ENCODE measurements at places on chromosomes 16 and 17.
A peak's percentile ranks its signal among the peaks of the same experiment; 100 is the strongest.

DNA sequence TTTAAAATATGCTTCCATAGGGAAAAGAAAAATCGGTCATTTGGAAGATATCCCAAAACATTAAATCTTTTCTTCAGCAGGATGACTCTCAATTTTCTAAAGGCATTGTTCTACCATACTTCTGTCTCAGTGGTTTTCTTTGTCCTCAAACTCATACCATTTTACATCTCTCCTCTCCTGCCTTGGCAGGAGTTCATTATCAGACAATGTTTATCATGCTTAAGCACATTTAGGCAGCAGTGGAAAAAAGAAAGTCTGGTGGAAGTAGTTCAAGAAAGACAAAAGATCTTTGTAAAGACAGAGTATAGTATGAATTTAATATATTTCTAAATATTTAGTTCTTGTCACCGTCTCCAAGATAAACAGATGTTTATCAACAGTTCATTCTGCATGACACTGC lies 68.2 kb downstream of the CDK12 start:
- no peak for DNase-seq

- DNase-seq = no peak
These were observed 602.0 kb upstream of the C16orf82 start for GRCh38 chr16:26464576-26465266.

DNA sequence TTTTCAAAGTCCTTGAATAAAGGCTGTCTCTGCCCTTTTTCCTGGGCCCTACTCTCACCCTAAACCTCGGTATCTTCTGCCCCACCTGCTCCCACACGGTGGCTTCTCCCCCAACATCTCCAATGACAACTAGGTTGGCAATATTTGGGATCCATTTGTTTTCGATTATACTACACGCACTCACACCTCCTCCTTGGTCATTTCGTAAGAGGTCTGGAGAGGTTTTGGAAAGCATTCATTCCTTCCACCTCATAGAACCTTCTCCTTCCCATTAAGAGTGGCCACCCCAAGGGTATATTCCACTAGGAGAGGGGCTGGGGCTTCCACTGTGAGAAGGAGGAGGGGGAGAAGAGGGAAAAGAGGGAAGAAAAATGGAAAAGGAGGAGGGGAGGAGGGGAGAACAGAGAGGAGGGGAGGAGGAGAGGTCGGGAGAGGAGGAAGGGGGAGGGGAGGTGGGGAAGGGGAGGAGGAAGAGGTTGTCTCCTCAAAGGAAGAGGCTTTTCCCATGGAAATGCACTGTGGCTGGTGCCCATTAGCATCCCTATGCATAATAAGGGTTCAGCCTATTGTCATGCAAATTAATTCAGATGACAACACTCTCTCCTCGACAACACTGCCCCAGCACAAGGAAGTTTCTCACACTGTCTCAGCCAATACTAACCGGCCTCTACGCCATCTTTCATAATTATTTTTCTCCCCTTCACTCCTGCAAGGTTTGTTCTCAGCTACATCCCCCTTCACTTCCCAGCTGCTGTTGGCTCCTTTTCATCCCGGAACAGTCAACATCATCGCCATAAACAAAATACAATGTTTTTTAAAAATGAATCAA lies 30.0 kb downstream of the SOX9 start:
- DNase-seq = no peak

DNA sequence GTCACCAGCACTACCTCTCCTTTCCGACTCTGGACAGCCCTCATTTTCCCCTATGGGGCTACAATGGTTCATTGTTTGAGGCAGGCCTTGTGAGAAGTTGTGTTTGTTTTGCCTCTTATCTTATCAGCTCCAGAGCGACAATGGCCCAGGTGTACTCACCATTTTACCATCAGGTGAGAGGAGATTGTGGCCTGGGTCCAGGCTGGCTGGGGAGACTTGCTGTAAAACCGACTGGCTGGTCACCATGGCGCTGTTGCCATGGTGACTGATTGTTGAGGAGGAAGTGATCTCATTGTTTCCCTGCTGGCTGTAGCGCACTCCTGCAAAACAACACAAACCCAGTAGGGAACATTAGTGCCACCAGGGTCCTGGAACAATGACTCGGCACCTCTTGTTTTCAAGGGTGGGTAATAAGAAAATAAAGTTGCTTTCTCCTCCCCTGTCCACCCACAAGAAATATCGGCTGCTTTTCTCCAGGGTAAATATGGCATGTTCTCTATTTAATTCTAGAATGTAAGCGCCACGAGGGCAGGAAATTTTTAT lies 34.4 kb downstream of the HNF1B start:
- no peak for DNase-seq

GRCh38 chr16:29745853-29746345 lies at the start of gene C16orf54:
Gene C16orf54 (minus strand): TSS chr16:29745990. CDS start chr16:29744951, 1,039 bp downstream.
- DNase-seq = peak; percentile 97

- peak; percentile 63 for DNase-seq
These were observed 27.5 kb upstream of the PIK3R6 start for GRCh38 chr17:8894673-8895578.

Data from CD4-positive, alpha-beta T cell treated with Interleukin-2 at 100 ng/mL for 4 hours (primary cell).